ENCODE measurements at places on chromosomes 13 and 19. TPM values are rescaled to one million over a fixed set of nuclear protein-coding genes. Genes with fewer than 3 reads are reported as not detected.

DNA sequence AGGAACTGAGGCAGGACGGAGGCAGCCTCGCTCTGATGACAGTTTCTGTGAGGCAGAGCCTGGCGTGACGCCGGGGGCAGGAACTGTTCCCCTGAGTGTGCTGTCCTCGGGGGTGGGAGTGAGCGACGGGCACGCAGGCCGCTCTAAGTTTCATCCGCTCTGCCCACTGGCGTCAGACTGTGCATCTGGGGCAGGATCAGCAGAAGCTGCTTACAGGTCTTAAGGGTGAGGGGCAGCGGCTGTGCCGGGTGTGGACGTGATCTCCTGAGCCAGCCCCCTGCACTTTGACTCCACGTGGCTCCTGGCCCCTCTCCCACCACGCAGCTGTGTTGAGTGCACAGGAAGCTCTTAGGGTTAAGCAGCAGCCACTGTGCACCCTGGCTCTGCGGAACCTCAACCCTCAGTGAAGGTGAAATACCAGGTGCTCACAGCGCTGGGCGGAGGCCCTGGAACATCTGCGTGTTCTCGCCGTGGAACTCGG is 1.5 kb downstream of the GRK1 start:
- no peak for DNase-seq

DNA sequence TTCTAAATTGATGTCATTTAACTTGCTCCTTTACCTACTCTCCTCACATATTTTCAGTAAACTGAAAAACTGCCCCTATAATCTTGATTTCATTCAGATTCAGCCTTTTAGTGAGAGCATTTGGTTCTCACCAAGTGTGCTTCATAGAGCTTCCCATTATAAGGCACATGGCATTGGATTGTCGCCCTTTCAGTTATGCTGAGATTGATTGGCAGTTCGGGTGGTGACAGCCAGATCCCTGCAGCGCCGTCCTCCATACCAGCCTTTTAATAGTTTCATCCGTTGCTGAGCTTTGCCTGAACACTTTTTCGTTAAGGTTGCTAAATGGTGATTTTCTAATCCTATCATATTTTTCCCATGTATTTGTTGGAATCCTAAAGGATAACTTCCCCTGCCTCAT is 80.4 kb downstream of the DHRS12 start:
- DNase-seq, result no peak

DNA sequence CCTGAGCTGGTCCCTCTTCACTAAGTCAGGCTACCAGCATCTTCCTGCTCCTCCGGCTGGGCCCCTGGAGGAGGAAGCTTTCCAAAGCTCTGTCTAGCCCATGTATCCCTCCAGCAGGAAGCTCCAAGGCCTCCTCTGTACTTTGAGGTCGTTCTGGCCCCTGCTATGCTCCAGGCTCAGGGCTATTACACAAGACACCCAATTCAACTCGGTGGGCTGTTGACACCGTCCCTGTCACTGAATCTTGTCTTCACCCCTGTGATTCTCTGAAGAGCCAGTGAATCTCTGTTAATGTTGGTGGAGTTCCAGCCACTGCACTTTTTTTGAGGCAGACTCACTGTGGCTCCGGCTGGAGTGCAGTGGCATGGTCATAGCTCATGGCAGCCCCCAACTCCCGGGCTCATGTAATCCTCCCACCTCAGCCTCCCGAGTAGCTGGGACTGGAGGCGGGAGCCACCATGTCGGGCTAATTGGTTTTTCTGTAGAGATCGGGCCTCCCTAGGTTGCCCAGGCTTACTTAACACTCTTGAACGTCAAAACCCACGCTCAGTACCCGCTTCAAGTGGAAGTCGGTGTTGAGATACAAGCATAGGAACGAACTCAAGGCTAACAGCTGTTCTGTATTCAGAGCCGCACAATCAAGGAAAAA is 512 bp upstream of the REX1BD start:
- no peak for DNase-seq

GRCh38 chr13:112916296-112916695 is 52.7 kb upstream of the MCF2L start:
- no peak for DNase-seq

- no peak for DNase-seq
Measured at GRCh38 chr13:76175961-76176725, 540.0 kb downstream of the LMO7 start.

GRCh38 chr13:75645141-75645540 is 9.0 kb downstream of the LMO7 start:
- no peak for DNase-seq

GRCh38 chr13:76319921-76320320 is 566.3 kb downstream of the KCTD12 start:
- no peak for DNase-seq

The PEAK3 gene
- not detected for polyA plus RNA-seq

The GJB2 gene
- polyA plus RNA-seq, result 4.4 TPM
